ENCODE measurements at places on chromosomes 6 and 20.

GRCh38 chr6:151358475-151358874, 32.9 kb downstream of the ZBTB2 start:
- no peak for DNase-seq

DNA sequence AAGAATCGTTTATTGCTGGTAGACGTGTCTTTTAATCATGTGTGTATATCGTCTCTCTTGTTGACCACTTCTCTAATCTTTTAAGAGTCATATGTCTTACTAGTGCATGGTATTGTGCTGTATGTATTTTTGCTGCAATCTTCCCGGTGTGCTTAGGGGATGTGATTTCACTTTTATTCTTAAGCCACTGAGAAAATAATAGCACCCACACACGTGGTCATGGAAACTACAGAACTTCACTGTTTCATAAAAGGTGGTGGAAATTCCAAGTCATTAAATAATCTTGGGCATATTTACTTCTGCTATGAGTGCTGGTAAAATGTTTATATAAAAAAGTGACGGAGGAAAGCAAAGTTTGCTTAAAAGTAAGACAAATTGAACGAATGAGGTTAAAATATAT, 3.0 kb upstream of the CDYL start:
- no peak for DNase-seq

DNA sequence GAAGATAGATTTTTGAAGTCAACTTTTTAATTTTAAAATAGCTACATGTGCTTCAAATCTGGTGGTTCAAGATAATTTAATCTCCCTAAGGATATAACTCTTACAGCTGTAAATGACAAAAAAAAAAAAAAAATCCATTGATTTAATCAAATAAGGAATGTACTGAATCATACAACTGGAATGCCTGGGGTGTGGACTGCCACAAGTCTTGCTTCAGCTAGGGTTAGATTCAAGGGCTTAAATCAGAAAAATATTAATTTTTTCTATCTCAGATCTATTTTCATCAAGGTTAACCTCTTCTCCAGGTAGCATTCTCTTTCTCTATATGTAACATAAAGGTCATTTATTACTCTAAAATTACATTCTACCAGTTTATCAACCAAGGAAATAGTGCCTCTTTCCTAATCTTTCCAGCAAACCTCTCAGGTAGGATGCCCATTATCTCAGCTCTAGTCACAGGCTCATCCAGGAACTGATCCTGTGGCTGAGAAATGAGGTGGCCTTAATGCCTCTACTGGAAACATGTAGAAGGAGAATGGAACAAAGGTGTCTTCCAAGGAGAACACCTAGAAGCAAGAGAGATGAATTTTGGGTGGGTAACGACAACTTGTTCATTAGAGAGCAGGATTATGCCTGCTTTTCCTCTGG, 466.9 kb downstream of the CBLN4 start:
- DNase-seq: no peak

DNA sequence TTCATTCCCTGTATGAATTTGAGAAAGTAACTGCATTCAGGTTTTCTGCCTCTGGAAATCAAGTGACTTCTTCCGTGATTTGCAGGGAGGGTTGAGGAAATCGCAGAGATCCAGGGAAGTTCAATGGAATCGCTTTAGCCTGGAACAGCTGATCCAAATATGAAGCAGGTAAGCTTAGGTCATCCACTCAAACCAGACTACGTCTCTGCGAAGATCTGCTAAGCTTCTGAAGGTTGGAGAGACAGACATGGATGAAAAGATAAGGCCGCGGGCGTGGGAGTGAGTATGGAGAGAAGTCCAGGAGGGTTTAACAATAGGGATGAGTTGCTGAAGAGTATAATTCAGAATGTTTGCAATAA, 34.2 kb upstream of the BTN3A2 start:
- peak; percentile 26 for DNase-seq

DNA sequence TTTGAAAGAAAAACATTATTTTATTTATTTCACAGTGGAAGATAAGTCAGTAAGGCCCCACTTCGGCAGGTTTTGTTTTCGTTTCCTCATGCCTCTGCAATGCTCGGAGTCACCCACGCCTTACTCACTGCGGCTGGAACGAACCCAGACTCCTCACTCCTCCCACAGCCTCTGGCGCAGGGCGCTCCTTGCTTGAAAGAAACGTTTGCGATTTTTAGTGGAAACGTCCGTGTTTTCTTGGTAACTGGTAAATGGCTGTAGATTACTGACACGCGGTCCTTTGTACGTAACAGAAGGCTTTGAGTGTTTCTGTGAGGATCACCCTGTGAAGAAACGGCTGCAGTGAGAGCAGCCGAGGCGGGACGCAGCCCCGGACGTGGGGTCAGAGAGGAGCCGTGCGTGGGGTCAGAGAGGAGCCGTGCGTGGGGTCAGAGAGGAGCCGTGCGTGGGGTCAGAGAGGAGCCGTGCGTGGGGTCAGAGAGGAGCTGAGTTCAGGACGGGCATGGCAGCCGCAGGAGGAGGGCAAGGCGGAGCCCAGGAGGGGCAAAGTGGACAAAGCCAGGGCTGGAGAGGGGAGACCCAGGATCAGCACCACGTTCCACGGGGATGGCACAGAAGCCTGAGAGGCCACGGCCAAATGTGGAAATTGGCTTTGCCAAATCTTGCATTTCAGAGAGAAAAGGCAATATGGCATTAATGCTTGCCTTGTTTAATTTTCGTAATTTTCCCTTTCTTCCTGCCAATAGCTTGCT, 198.6 kb upstream of the THBS2 start:
- peak; percentile 90 for DNase-seq

DNA sequence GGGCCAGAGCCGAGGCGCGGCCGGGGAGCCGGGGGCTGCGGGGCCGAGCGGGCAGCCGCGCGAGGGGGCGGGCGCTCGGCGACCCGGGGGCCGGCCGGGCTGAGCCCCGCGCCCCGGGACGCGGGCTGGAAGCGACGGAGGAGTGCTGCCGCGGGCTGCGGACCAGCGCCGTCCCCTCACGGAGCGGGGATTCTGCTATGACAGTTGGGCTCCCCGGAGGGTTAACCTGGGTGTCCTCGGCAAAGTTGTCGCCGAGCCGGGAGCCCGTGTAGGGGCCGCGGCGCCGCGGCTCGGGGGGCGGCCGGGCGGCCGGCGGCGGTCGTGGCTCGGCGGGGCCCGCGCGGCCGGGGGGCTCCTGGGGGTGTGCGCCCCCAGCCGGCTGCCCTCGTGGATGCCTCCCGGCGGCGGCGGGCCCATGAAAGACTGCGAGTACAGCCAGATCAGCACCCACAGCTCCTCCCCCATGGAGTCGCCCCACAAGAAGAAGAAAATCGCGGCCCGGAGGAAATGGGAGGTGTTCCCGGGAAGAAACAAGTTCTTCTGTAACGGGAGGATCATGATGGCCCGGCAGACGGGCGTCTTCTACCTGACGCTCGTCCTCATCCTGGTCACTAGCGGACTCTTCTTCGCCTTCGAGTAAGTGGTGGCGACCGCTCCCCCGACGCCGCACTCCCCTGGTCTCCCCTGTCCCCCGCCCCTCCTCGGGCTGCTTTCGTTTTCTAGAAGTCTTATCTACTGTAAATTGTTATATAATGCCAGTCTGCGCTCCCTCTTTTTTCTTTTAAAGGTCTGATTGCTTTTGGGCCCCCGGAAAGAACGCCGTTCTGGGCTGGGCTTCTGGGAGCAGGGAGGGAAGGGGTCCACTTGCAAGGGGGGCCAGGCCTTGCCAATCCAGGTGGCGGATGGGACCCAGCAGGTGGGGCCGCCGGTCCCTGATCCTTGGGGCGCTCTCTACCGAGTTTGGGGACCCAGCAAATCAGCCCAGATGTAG, 936 bp downstream of the ZDHHC14 start:
- DNase-seq: peak; percentile 81
